ENCODE measurements at places on chromosomes 6 and 20.

DNA sequence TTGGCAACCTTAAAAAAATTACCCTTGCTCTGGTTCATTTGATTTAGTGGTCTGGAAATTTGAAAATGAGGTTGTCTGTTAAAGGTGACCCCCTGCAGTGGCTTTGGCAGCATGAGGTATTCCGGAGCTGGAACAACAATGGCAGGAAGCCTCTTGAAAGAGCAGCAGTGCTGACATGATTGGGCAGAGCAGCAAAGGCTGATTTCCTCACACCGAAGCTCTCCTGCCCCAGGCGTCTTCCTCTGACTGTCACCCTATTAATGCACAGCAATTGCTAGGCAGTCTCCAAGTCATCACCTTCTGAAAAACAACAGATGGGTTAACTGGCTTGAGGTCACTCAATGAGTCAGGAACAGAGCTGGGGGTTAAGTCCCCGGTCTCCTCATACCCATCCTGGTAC, 241.8 kb upstream of the MMS22L start:
- DNase-seq: peak; percentile 53
- H3K27ac ChIP-seq: no peak overlapping the region
- H3K36me3 ChIP-seq: no peaks in the 10 kb centered on the region
- no peaks in the 10 kb centered on the region for H3K27me3 ChIP-seq
- no peak overlapping the region for H3K4me3 ChIP-seq

- no peaks in the 10 kb centered on the region for H3K36me3 ChIP-seq
- DNase-seq: no peak
- no peaks in the 10 kb centered on the region for H3K4me1 ChIP-seq
- no peak overlapping the region for H3K4me3 ChIP-seq
- H3K27ac ChIP-seq: no peak overlapping the region
These were observed 30.7 kb upstream of the TMEM14A start for GRCh38 chr6:52640170-52640569.

DNA sequence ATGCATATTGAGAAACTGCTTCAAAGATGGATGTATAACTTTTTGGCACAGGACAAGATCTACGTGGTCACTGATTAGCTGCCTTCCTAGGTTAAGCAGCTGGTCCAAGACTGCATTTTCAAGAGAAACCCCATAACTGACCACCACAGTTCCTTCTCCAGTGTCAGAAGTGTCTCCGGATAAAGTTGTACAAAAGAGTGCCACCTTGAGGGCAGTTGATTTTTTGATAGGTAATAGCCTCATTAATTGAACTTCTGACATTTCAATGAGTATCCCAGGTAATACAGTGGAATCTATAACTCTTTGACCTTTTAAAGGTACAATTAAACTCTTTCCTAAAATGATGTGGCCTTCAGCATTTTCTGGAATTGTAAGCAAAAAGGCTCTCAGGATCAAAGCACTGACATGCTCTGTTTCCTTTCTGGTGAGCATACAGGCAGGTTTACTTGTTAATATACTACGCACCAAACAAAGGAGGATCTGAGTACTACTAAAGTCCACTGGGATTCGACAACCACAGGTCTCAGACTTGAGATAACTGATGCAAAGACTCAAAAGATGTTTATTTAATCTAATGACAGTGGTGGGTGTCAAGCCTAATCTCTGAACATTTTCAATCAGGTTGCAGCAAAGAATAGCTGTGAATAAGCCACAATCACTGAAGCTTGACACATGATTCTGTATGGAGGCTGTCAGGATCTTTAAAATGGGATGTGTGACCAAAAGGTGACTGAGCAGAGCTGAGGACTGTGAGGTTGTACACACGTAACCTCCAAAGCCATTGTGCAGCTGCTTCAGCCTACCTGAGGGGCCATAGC, 21.2 kb downstream of the MKKS start:
- H3K4me1 ChIP-seq: no peaks in the 10 kb centered on the region
- DNase-seq: no peak
- no peak overlapping the region for H3K27ac ChIP-seq
- H3K4me3 ChIP-seq: no peak overlapping the region

DNA sequence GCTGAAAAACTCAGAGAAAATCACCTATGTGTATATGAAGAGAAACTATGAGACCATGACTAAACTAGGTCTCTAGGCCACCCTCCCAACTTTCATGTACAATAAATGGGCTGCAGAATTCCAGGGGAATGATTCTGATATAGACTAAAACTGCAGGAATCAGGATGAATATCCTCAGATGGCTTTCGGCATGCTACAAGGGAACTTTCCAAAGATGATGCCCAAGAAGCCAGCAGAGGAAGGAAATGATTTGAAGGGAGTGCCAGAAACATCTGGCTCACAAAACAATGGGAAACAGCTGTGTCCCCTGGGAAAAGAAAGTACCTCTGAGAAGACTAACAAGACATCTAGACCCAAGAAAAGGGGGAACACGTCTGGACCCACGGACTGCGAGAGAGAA, 41.1 kb downstream of the PLN start:
- H3K36me3 ChIP-seq: no peaks in the 10 kb centered on the region
- no peak overlapping the region for H3K4me3 ChIP-seq
- H3K4me1 ChIP-seq: no peaks in the 10 kb centered on the region
- DNase-seq: no peak
- no peak overlapping the region for H3K27ac ChIP-seq
- H3K27me3 ChIP-seq: no peaks in the 10 kb centered on the region

GRCh38 chr20:47350181-47350550, 6.3 kb downstream of the ZMYND8 start:
- H3K4me3 ChIP-seq: peak overlapping the region; percentile 29
- H3K36me3 ChIP-seq: peaks cover 38% of the 10 kb centered on the region
- peaks cover 87% of the 10 kb centered on the region for H3K4me1 ChIP-seq
- H3K27me3 ChIP-seq: no peaks in the 10 kb centered on the region
- DNase-seq: no peak

GRCh38 chr6:130034378-130035146, 16.2 kb downstream of the L3MBTL3 start:
- DNase-seq: no peak
- H3K27me3 ChIP-seq: no peaks in the 10 kb centered on the region
- H3K4me3 ChIP-seq: no peak overlapping the region
- H3K4me1 ChIP-seq: no peaks in the 10 kb centered on the region
- H3K27ac ChIP-seq: no peak overlapping the region
- H3K36me3 ChIP-seq: no peaks in the 10 kb centered on the region

- no peak overlapping the region for H3K4me3 ChIP-seq
- no peaks in the 10 kb centered on the region for H3K27me3 ChIP-seq
These were observed 127.9 kb upstream of the NAA20 start for GRCh38 chr20:19889011-19889953.

GRCh38 chr6:53790886-53791285, 3.9 kb upstream of the LRRC1 start:
- no peaks in the 10 kb centered on the region for H3K36me3 ChIP-seq
- no peak overlapping the region for H3K4me3 ChIP-seq
- no peaks in the 10 kb centered on the region for H3K4me1 ChIP-seq

DNA sequence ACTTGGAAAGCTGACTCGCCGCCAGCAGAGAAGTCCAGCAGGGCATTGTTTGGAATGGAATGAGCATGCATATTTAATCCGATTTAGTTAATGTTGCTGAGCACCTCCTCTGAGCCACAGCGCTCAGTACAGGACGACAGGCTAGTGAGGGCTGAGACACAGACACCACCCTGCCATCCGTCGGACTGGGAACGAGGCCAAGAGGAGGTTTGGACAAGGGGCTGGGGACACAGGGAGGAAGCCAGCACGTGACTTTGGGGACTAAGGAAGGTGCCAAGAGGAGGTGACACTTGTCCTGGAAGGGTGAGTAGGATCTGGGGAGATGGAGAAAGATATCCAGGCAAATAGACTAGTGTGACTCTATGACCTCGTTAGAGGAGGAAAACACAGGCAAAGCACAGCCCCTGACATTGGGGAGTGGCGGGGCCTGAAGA, 152.5 kb upstream of the ECI2 start:
- no peaks in the 10 kb centered on the region for H3K36me3 ChIP-seq
- H3K27ac ChIP-seq: no peak overlapping the region
- H3K4me1 ChIP-seq: peaks cover 2% of the 10 kb centered on the region
- no peaks in the 10 kb centered on the region for H3K27me3 ChIP-seq
- DNase-seq: no peak

DNA sequence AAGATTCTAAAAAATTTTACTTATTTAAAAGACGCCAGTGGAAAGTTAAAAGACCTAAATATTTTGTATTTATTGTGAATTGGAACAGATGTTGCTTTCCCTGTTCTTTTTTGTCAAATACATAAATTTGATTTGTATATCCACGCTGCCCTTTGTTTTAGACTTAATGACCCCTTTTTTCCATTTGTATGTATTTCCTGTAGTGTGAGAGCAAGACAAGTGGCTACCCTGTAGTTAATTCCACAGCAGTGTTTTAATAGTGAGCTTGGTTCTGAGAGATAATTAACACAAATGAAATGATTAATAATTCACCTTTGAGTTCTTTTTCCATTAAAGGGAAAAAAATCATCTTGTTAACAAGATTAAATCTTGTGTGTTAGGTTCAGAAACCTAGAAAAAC, 16.6 kb downstream of the SH3BGRL2 start:
- peaks cover 2% of the 10 kb centered on the region for H3K4me1 ChIP-seq
- no peaks in the 10 kb centered on the region for H3K36me3 ChIP-seq
- H3K4me3 ChIP-seq: no peak overlapping the region
- no peak for DNase-seq
- no peak overlapping the region for H3K27ac ChIP-seq
- H3K27me3 ChIP-seq: no peaks in the 10 kb centered on the region

DNA sequence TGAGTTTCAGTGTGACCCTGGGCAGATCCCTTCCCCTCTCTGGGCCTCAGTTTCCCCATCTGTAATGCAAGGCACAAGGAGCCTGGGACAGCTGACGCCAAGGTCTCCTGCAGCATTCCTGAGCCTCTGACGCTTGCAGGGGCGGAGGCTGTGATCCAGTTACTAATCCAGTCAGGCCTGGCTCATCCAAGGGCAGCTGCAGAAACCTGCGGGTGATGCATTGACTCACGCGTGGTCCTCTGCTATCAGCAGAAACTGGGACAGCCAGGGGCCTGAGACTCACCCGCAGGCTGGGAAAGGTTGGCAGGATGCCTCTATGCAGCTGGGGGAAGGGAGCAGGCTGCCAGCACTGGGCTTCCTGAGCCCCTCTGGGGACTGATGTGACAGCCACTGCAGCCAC, 65.0 kb upstream of the SIRPA start:
- no peaks in the 10 kb centered on the region for H3K4me1 ChIP-seq
- no peaks in the 10 kb centered on the region for H3K36me3 ChIP-seq
- H3K27ac ChIP-seq: no peak overlapping the region

DNA sequence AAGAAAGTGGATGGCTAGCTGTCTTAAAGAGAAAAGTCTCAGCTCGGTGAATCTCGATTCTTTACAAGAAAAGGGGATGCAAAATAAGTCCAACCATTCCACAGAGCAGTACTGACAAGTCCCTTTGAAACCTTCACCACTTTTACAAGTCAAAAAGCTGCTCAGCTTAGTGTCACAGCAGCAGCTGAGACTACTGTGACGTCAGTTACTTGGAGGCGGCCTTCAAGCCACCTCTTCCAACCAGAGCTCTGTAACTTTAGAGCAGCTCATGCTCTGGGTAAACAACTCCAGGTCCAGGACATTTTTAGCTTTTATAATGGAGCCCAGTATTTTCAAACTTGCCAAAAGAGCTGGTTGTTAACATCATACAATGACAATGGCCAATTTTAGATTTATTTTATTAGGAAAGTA, at the start of gene KIAA0408:
KIAA0408 (minus strand) TSS at position 159 of the 411 bp plus-strand sequence. CDS start 5,408 bp downstream, outside the sequence.
- H3K27me3 ChIP-seq: no peaks in the 10 kb centered on the region
- H3K4me1 ChIP-seq: peaks cover 9% of the 10 kb centered on the region
- no peak within 1 kb of the TSS for H3K4me3 ChIP-seq
- DNase-seq: no peak
- H3K36me3 ChIP-seq: no peaks in the 10 kb centered on the region

DNA sequence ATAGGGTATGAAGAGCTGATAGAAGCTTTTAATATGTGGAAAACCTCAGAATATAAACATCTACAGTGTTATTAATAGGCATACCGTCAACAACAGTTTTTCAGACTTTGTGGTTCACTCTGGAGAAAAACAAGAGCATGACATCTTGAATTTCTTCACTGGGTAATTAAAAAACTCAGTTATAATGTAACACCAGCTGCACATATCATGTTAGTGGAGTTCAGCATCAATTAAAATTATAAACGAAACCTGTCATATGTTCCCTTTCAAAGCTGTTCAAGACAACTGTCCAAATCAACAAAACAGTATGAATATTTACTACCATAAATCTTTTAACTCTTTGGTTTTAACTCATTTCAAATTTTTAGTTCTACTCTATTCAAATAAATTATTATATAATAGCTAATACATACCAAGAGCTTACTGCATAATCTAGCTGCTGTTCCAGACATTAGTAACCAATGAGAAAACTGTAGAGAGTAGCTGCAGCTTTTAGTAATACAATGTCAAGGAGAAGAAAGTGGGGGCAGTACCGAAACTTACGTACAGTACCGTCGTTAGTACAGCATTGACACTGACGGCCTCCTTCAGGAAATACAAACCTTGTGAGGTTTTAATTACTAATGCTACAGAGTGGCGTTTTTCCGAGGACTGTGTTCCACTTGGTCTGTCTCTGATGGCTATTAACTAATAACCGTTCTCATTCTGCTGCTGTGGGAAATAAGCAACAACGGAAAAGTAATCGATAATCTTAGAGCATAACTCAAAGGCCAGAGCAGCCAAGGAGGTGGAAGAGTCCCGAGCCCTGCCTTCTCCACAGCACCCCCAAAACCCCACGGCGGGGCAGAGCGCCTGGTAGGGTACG, 532 bp upstream of the PM20D2 start:
- H3K27ac ChIP-seq: no peak overlapping the region
- H3K4me1 ChIP-seq: no peaks in the 10 kb centered on the region
- peaks cover 34% of the 10 kb centered on the region for H3K27me3 ChIP-seq

GRCh38 chr20:19956976-19957375, 60.2 kb upstream of the NAA20 start:
- no peak overlapping the region for H3K4me3 ChIP-seq
- peaks cover 10% of the 10 kb centered on the region for H3K4me1 ChIP-seq
- no peak overlapping the region for H3K27ac ChIP-seq
- no peak for DNase-seq

GRCh38 chr20:45670139-45670538, at the start of gene WFDC11:
WFDC11 (minus strand) TSS chr20:45670239; CDS start chr20:45650600, 19,639 bp downstream.
- no peaks in the 10 kb centered on the region for H3K4me1 ChIP-seq
- no peaks in the 10 kb centered on the region for H3K27me3 ChIP-seq
- no peak within 1 kb of the TSS for H3K27ac ChIP-seq
- H3K4me3 ChIP-seq: no peak within 1 kb of the TSS
- H3K36me3 ChIP-seq: no peaks in the 10 kb centered on the region

GRCh38 chr20:40714109-40714508, 25.1 kb upstream of the MAFB start:
- H3K27me3 ChIP-seq: no peaks in the 10 kb centered on the region
- H3K36me3 ChIP-seq: no peaks in the 10 kb centered on the region
- H3K4me1 ChIP-seq: no peaks in the 10 kb centered on the region
- no peak overlapping the region for H3K27ac ChIP-seq
- no peak for DNase-seq
- no peak overlapping the region for H3K4me3 ChIP-seq

GRCh38 chr20:9500121-9500520, 14.3 kb upstream of the LAMP5 start:
- no peak for DNase-seq
- no peak overlapping the region for H3K4me3 ChIP-seq
- H3K4me1 ChIP-seq: no peaks in the 10 kb centered on the region
- H3K27me3 ChIP-seq: peaks cover 10% of the 10 kb centered on the region

All from H1 (cell line).